SJCRH30 (cell line): ENCODE measurements at places on chromosomes 11 and 22. TPM values are rescaled to one million over a fixed set of nuclear protein-coding genes. Genes with fewer than 3 reads are reported as not detected.

The TMEM191B gene
- 0.79 TPM in 1 of 2 replicates, not detected in the other for total RNA-seq

The MEI1 gene
- not detected in 2 replicates for total RNA-seq

The DDI1 gene
- total RNA-seq: 0.10 TPM in 1 of 2 replicates, not detected in the other

The TRIM49D1 gene
- total RNA-seq: not detected in 2 replicates

The OR52K2 gene
- not detected in 2 replicates for total RNA-seq

The MOGAT2 gene
- total RNA-seq: 0.18 TPM in 1 of 2 replicates, not detected in the other

- H3K36me3 ChIP-seq: peaks cover 14% of the 10 kb centered on the region
- H3K4me1 ChIP-seq: no peaks in the 10 kb centered on the region
- no peak overlapping the region for H3K27ac ChIP-seq
- no peak for DNase-seq
Observed at GRCh38 chr11:9962722-9963121, 298.8 kb downstream of the SWAP70 start.

DNA sequence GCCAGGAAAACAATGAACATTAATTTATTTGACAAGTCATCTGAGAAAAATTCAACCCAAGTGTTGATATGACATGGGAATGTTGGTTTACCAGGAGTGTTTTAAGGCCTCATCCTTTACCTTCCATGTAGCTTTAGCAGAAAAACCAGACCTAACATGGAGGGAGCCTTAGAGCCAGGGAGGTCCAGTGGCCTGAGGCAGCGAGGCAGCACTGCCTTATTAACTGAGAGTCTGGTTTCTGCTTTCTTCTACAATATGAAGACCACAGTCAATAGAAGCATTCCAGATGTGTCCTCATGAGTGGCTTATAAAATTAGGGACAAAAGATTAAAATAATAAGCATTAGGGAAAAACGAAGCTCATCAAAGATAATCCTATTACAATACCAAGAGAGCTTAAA, 61.5 kb downstream of the DKK3 start:
- no peak overlapping the region for H3K4me3 ChIP-seq
- no peaks in the 10 kb centered on the region for H3K27me3 ChIP-seq
- peaks cover 75% of the 10 kb centered on the region for H3K36me3 ChIP-seq
- H3K27ac ChIP-seq: no peak overlapping the region

DNA sequence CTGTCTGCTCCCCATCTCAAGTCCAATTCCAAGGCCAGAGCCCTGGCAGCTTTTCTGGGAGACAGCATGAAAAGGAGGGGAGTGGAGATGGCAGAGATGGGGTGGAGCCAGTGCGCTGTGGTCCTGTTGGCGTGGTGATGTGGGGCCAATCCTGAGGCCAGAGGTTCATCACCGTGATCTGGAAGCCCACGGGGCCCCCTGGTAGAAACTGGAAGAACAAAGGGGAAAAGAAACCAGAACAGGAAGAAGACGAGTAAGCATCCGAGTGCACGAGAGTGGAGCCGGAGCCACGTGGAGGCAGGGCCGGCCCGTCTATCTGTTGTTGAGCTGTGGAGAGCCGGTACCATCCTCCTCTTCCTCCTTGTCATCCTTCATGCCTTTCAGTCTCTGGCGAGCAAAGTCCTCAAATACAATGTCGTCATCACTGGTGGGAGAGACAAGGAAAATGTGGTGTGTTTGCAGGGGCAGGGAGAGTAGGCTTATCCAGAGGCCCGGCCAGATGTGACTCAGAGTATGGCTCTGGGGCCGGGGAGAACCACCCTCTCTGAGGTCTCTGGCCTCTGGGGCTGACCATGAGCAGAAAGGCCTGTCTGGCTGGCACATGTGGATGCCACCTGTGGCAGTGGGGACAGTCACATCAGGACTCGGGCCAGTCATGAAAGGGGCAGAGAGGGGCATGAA, 25.4 kb downstream of the TPBGL start:
- no peak overlapping the region for H3K4me3 ChIP-seq
- H3K4me1 ChIP-seq: no peaks in the 10 kb centered on the region
- peaks cover 31% of the 10 kb centered on the region for H3K36me3 ChIP-seq
- no peak overlapping the region for H3K27ac ChIP-seq
- H3K27me3 ChIP-seq: no peaks in the 10 kb centered on the region

GRCh38 chr22:35479985-35480550, 60.6 kb upstream of the RASD2 start:
- no peak overlapping the region for H3K27ac ChIP-seq
- peaks cover 14% of the 10 kb centered on the region; the same call in 1 of the 2 replicates for H3K4me1 ChIP-seq
- no peak overlapping the region for H3K4me3 ChIP-seq
- no peaks in the 10 kb centered on the region for H3K36me3 ChIP-seq

DNA sequence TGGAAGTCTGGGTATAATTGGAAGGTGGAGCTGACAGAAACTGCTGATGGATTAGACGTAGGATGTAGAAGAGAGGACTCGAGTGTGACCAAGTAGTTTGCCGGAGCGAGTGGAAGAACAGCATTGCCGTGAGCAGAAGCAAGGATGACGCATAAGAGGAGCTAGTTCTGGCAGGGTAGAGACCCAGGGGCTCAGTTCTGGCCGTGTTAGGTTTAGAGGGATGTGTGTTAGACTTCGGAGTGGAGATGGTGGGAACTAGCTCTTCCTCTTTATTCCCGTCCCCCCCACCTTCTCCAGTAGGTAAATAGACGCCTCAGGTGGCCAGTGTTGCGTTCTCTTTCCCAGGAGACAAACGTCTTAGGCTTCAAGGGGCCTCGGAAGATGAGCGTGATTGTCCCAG, 19.1 kb downstream of the TUB start:
- H3K36me3 ChIP-seq: no peaks in the 10 kb centered on the region
- no peak overlapping the region for H3K4me3 ChIP-seq
- H3K27me3 ChIP-seq: no peaks in the 10 kb centered on the region
- DNase-seq: no peak
- H3K4me1 ChIP-seq: no peaks in the 10 kb centered on the region

DNA sequence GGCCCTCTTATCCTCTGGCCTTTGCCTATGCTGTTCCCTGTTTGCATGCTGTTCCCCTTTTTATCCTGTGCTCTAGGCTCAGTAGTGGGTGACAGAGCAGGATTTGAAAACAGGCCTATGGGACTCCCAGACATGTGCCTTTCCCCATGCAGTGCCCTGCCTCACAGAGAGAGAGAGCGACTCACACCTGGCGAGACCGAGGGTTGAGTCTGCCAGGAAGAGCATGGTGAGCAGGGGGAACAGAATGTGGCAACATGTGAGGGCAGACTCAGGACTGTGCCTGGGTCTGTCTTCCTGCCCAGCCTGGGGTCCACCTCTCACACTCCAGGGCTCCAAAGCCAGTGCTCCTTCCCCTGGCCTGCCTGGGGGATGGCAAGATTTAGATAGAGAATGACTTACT, 75.0 kb downstream of the NFAM1 start:
- no peaks in the 10 kb centered on the region for H3K4me1 ChIP-seq
- no peak for DNase-seq
- no peak overlapping the region for H3K4me3 ChIP-seq
- no peak overlapping the region for H3K27ac ChIP-seq
- no peaks in the 10 kb centered on the region for H3K36me3 ChIP-seq

DNA sequence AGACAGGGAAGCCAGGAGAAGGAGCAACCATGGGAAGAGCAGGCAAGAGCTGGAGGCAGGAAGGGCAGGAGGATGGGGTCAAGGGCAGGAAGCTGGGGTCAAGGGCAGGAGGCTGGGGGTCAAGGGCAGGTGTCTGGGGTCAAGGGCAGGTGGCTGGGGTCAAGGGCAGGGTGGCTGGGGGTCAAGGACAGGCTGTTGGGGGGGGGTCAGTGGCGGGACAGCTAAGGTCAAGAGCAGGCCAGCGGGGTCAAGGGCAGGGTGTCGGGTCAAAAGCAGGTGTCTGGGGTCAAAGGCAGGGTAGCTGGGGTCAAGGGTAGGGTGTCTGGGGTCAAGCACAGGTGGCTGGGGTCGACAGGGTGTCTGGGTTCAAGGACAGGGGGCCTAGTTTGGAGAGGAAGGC, 24.2 kb downstream of the CPT1A start:
- H3K4me3 ChIP-seq: no peak overlapping the region
- no peak for DNase-seq
- no peaks in the 10 kb centered on the region for H3K36me3 ChIP-seq
- H3K27me3 ChIP-seq: no peaks in the 10 kb centered on the region

DNA sequence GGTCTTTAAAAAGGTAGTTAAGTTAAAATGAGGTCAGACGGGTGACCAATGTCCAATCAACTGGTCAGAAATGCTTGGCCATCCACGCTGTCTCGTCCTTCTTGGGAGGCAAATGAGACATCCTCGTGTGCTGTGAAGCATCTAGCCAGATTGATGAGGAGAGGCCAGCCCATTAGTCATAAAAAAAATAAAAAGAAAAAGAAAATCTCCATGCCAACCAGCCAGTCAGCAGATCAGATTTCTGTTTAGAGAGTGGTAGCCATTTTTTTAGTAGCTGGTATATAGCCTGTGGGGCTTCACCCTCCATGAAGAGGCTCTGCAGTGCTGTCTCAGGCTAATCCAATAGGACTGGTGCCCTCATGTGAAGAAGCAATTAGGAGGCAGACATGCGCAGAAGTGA, 343.1 kb upstream of the SYN3 start:
- H3K27ac ChIP-seq: no peak overlapping the region
- H3K4me3 ChIP-seq: no peak overlapping the region
- DNase-seq: no peak
- no peaks in the 10 kb centered on the region for H3K27me3 ChIP-seq
- H3K4me1 ChIP-seq: peaks cover 3% of the 10 kb centered on the region; the same call in 1 of the 2 replicates

DNA sequence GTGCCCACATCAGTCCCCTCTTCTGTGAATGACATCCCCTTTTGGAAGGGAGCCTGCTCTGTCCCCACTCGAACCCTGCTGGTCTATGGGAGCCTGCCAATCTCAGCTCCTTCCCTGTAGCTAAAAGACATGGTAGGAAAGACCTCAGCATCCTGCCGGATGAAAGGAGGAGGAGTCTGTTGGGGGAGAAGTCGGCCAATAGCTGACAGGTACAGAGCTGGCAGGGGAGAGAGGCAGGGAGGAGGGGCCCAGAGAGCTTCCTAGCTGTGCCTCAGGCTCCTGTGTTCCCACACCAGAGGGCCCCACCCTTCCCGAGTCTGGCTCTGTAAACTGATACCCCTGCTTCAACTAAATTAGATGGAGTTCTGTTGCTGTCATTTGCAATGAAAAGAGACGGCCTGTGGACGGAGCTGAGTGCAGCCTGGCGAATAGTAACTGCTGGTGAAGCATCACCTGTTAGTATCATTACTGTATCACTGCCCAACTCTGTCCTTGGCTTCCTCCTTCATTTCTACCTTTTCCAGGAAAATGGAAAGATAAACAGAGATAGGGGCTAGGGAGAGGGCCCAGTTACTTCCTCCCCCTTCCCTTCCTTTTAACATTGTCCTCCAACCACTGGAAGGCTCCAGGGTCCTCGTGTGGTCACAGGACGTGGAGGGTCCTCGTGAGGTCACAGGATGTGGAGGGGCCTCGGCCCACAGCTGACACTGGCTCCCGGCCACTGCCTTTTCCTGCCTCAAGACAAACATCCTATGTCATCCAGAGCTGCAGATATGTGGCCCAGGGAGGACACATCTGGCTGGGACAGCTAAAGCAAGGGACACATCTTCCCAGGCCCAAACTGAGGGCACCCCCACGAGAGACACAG, 15.1 kb downstream of the FXYD6 start:
- H3K27ac ChIP-seq: peak overlapping the region; percentile 73
- H3K4me1 ChIP-seq: peaks cover 24% of the 10 kb centered on the region

- no peaks in the 10 kb centered on the region for H3K27me3 ChIP-seq
- H3K27ac ChIP-seq: no peak overlapping the region; the same call in 1 of the 2 replicates
- H3K4me1 ChIP-seq: no peaks in the 10 kb centered on the region
- no peak overlapping the region for H3K4me3 ChIP-seq
Observed at GRCh38 chr11:68353669-68354068, 41.3 kb downstream of the LRP5 start.

GRCh38 chr11:81870815-81871214, 862.8 kb downstream of the FAM181B start:
- no peaks in the 10 kb centered on the region for H3K4me1 ChIP-seq
- no peak overlapping the region for H3K4me3 ChIP-seq
- H3K27ac ChIP-seq: no peak overlapping the region
- H3K36me3 ChIP-seq: no peaks in the 10 kb centered on the region
- DNase-seq: no peak

DNA sequence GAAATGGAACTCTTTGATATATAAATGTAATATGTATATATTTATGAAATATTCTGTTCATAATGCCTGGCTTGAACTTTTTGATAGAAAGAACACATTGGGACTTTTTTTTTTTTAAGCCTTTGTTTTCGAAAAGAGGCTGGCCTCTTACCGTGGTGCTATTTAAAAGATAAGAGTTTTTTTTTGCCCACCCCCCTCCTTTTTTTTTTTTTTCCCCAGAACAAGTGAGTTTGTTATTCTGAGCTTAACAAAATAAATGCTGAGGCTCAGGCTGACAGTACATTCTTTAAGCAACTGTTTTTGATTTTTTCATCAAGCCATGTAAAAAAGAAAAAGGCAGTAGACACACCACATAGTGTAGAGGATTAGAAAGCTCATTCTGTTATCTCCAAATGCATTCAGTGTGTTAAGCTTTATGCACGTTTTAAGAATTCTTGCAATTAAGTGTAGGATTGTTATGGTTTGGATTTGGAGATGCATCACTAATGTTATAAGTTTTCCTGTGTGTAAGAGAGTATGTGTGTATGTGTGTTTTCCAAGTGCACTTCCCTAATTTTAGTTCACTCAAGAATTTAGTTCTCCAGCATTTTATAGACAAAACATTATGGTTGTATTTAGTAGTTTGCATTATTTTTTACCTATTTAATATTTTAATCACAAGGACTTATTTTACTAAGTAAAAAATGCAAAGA, 12.0 kb downstream of the PDHX start:
- H3K4me1 ChIP-seq: peaks cover 3% of the 10 kb centered on the region; the same call in 1 of the 2 replicates
- DNase-seq: no peak
- H3K36me3 ChIP-seq: peaks cover 5% of the 10 kb centered on the region; the same call in 1 of the 2 replicates
- no peak overlapping the region for H3K27ac ChIP-seq
- no peak overlapping the region for H3K4me3 ChIP-seq
- H3K27me3 ChIP-seq: no peaks in the 10 kb centered on the region

GRCh38 chr11:101508370-101508769, 75.4 kb downstream of the TRPC6 start:
- H3K4me1 ChIP-seq: no peaks in the 10 kb centered on the region
- H3K27me3 ChIP-seq: no peaks in the 10 kb centered on the region
- H3K27ac ChIP-seq: no peak overlapping the region
- no peak overlapping the region for H3K4me3 ChIP-seq

DNA sequence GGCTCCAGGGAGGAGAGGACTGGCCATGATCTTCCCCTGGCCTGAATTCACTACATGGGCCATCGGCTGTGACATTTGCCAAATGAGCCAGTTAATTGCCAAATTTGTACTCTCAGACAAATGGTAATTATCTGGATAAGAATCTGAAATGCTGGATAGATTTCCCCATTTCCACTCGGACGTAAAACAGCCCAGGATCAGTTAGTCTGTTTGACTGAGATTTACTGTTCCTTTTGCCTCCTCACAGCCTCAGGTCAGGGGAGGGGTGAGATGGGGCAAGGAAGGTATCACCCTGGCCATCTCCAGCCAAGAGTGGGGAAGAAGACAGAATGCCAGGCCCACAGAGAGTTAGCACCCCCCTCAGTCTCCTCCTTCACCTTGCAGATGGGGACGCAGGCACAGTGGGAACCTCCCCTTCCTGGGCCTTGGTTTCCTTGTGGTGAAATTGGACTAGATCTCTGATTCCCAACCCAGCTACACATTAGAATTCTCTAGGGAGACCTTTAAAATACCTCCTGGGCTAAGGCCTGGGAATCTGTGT, 5.2 kb downstream of the TRIM29 start:
- no peaks in the 10 kb centered on the region; the same call in 1 of the 2 replicates for H3K27me3 ChIP-seq
- H3K36me3 ChIP-seq: no peaks in the 10 kb centered on the region
- DNase-seq: no peak
- no peak overlapping the region for H3K27ac ChIP-seq

- DNase-seq: no peak
- H3K4me3 ChIP-seq: no peak overlapping the region
- no peak overlapping the region for H3K27ac ChIP-seq
- peaks cover 38% of the 10 kb centered on the region for H3K36me3 ChIP-seq
- no peaks in the 10 kb centered on the region for H3K27me3 ChIP-seq
Observed at GRCh38 chr22:38735126-38735464, 20.7 kb downstream of the SUN2 start.
